Activated CD4-positive, alpha-beta T cell treated with anti-CD3 and anti-CD28 coated beads, Interleukin-2, amount 10 ng/mL, durations not matched to agents 7 days and 5 days (primary cell): ENCODE measurements at places on chromosomes 12 and 14.

DNA sequence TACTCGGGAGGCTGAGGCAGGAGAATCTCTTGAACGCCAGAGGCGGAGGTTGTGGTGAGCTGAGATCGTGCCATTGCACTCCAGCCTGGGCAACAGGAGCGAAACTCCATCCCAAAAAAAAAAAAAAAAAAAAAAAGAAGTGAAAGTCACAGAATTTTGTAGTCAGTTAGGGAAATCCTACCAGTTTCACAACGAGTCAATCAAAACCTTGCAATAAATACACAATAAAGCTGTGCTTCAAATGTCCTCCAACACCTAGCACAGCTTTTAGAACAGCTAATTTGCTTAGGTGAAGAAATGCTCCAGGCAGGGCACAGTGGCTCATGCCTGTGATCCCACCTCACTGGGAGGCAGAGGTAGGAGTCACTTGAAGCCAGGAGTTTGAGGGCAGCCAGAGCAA, 112.8 kb upstream of the ATF7IP start:
- DNase-seq: no peak

- DNase-seq: no peak
These were observed 100.7 kb downstream of the SMOC1 start for GRCh38 chr14:69979882-69980281.

GRCh38 chr14:101025131-101025530, 121.6 kb upstream of the RTL1 start:
- no peak for DNase-seq

DNA sequence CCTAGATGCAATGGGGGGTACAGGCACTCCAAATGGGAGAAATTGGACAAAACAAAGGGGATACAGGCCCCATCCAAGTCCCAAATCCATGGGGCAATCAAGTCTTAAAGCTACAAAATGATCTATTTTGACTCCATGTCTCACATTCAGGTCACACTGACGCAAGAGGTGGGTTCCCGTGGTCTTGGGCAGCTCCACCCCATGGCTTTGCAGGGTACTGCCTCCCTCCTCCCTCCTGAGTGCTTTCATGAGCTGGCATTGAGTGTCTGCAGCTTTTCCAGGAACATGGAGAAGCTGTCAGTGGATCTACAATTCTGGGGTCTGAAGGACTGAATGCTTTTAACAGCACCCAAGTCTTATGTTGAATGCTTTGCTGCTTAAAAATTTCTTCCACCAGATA, 274.5 kb upstream of the LRIG3 start:
- DNase-seq: no peak

- DNase-seq: no peak
These were observed 113.8 kb downstream of the PIK3C2G start for GRCh38 chr12:18375131-18375530.

DNA sequence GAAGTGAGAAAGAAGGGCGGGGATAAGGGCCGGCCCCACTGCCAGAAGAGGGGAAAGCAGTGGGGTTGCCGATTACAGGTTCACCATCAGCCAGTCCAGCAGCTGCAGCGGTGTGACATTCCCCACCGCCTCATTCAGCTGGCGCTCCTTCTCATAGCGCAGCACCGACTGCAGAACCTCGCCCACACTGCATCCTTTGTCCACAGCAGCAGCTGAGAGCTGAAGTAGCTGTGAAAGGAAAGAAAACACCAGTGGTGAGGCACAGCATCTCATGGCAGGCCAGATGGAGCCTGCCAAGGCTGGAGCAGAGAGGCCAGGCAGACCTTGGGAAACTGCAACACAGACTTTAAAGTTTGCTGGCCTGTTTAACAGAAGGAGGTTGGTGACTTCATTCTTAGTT, 33.2 kb downstream of the AKAP3 start:
- no peak for DNase-seq

GRCh38 chr12:121722511-121722910, 10.0 kb downstream of the TMEM120B start:
- DNase-seq: no peak

GRCh38 chr12:42315108-42315507, 10.8 kb downstream of the ZCRB1 start:
- no peak for DNase-seq

DNA sequence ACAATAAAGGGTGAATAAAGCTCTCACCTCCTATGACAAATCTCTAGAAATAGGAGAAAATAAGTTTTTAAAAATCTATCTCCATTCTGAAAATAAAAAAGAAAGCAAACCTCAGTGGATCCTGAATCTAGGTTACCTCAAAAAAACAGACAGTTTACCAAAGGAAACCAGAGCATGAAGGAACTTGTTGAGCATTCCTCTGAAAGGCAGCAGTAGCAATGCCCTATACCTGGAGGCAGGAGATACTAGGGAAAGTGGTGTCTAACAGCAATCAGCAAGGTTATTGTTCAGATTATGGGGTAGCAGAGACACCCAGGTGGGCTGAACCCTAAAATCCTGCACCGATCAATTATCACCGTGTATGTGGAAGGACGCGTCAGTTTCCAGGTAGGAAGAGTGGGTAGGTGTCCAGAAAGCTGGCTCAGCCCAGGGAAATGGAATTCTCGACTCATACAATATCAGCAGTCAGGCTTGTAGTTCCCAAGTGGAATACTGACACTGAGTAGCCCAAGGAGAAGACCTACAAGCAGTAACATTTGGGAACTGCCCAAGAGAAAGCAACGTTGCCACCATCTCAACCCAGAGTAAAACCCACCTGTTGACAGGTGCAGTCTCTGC, 128.3 kb downstream of the ST8SIA1 start:
- no peak for DNase-seq

- DNase-seq: no peak
These were observed 15.3 kb downstream of the MSRB3 start for GRCh38 chr12:65293735-65294134.

- DNase-seq: peak; percentile 3
These were observed 14.9 kb upstream of the GPR132 start for GRCh38 chr14:105080161-105080560.

DNA sequence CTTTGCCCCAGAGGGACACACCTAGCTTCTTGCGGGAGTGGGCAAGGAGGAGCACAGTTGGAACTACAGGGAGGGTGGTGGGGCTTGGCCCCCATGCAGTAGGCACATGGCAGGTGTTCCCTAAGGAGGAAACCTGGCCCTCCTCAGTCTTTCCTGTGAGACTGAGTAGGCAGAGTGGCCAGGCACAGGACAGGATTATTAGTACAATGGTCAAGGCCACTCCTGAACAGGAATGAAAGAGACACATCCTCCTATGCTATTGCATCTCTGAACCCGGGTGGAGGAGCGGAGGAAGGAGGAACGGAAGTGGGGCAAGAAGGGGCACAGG, 846 bp downstream of the MYO1A start:
- DNase-seq: no peak

DNA sequence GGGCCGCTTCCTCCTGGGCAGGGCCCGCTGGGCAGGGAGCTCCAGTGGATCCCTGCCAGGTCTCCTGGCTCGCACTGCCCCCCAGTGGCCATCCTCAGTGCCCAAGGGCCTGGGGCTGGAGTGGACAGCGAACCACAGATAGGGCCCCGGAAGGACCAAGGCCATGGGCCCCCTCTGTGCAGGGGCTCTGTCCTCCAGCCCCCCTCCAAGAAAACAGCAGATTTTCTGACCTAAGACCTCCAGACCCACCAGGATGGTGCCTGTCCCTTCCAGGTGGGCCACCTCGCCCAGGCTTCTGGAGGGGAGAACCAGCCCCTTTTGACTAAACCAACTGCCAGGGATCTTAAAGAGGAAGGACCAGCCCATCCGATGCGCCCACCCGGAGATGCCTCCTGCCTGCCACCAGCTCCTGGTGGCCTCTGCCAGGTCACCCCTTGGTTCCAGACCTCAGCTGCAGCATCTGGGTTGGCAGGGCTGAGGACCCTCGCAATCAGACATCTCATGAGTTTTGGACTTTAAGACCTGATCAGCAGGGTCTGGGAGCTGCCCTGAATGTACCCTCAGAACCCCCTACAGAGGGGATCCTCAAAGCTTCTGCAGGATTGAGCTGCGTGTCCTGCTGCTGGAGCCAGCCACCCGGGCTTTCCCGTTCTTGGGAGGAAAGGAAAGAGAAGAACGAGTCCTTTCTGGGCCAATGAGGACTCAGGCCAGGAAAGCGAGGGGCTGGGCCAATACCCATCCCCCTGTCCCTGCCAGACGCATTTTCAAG, 325.8 kb upstream of the DIO3 start:
- peak; percentile 30 for DNase-seq

GRCh38 chr12:15114501-15114900, 106.7 kb downstream of the RERG start:
- no peak for DNase-seq

GRCh38 chr12:68915055-68915454, 17.9 kb downstream of the CPM start:
- no peak for DNase-seq

DNA sequence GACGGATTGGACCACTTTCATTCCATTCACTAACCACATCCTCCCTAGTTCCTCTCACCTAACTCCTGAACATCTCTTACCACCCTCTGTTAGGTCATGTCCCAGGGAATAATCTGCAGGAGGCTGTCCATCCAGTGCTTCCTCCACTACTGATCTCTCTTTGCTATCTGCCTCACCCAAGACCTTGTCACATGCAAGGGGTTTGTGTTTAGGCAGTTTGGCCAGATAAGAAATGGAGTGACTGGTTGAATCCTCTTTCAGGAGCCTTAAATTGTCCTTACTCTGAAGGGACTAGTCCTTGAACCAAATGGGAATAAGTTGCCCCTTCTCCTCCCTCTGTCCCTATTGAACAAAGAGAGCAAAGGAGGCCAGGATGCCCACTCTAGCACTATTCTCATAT, 249.2 kb upstream of the BTG1 start:
- no peak for DNase-seq
